ENCODE measurements at places on chromosomes 11 and 22.

GRCh38 chr11:11789735-11790369 is 51.9 kb upstream of the USP47 start:
- no peak for DNase-seq

GRCh38 chr11:111538407-111539114 is 2.0 kb upstream of the LAYN start:
- DNase-seq: no peak

- peak; percentile 60 for DNase-seq
Observed at GRCh38 chr11:19345848-19346681, 105.3 kb upstream of the E2F8 start.

DNA sequence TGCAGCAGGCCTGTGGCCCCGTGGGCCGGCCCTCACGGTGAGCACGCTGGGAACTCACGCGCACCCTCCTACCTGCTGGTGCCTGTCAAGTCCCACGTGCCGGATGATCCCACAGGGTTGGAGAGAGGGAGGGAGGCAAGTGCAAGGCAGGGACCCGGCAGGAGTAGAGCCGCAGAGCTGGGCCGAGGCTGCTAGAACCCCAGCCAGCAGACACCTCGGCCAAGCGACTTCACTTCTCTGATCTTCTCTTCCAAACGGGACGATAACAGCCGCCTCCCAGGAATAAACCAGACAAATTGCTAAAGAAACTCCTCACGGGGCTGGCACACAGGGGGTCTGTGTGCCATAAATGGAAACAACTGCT is 1232.8 kb downstream of the TBC1D22A start:
- DNase-seq: no peak

- DNase-seq: no peak
Observed at GRCh38 chr22:24028533-24028932, 17.4 kb downstream of the CABIN1 start.

GRCh38 chr11:101727451-101727850 is 143.6 kb upstream of the TRPC6 start:
- no peak for DNase-seq

- DNase-seq: no peak
Observed at GRCh38 chr11:88059326-88059725, 115.9 kb downstream of the RAB38 start.

- no peak for DNase-seq
Observed at GRCh38 chr11:101600924-101601323, 17.1 kb upstream of the TRPC6 start.

- peak; percentile 14 for DNase-seq
Observed at GRCh38 chr11:70671611-70672010, 273.3 kb downstream of the CTTN start.

DNA sequence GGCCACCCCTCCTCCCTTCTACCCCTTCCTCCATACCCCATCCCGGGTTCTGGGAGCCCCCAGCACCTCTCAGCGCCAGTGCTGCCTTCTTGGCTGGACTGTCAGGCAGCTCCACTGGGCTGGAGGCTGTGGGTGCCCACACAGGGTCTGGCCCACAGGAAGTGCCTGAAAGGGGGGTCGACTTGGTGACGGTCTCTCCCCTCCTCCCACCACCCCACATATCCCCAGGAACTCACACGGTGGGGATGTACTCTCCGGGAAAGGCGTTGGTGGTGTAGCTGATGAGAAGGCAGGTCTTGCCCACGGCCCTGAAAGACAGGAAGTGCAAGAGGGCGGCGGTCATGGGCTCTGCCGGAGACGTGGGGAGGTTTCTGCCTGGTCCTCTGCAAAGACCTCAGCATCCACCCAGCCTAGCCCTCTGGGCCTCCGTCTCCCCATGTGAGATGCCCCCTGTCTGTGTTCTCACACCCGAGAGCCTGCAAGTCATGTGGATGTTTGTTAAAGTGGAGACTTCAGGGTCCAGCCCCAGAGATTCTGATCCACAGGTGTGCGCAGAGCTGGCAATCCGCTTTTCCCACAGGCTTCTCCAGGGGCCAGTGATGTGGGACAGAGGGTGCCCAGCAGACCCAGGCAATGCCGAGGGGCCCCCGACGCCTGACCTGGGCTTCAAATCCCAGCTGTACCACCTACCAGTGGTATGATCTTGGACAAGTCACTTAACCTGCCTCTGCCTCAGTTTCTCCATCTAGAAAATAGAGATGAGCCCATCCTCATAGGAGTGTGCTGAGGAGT is 2.5 kb downstream of the RAC2 start:
- DNase-seq: no peak

DNA sequence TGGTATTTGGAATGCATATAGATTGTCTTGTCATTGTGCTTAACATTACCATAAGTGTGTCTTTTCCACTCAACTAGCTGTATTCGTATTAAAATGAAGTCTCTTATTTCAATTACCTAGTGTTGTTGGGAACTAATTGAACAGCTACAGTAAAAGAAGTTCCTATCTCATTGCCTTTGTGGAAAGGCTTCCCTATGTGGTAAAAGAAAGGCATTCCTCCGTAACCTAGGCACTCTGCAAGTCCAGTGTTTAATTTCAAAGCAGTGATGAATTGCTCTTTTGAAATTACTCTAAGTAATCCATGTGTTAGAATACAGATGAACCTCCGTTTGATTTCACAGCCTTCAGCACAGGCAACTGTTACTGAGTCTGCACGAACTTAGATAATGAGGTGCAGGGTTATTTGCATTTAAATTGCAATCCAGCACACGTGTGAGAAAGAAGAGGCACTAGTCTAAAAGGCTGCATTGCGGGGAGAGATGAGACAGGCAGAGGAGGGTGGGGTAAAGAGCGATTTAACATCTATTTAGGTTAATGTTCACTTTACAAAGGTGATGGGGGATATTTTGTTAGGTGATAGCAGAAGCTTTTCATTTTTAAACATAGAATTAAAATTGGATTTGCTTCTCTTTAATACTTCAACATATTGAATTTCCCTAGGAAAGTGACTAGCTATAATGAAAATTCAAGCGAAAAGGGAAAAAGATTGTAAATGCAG is 25.0 kb upstream of the CRTAM start:
- DNase-seq: no peak

- DNase-seq: no peak
Observed at GRCh38 chr11:77375107-77375506, 73.6 kb upstream of the GDPD4 start.

DNA sequence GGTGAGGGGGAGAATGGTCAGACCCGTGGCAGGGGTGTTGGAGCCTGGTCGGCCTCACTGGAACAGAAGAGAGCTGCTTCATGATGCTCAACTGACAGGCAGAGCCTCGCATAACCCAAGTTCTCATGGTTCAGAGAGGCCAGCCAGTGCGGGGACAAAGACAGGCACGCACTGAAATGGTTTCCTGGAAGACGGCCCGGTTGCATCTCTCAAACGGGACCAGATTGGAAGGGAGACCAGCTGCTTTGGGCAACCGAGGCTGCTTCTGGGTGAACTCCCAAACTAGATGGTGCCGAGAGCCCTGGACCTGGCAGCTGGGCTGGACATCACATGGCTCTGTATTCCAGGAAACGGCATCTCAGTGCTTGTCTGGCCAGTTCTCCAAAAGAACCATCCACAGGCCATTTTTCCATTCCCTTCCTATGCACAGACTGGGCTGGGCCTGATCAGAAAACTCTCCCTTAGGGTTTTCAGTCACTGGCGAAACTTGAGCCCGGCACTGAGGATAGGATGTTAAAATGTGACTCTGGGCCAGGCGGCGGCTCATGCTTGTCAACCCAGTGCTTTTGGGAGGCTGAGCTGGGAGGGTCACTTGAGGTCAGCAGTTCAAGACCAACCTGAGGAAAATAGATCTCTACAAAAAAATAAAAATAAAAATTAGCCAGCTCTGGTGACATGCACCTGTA is 80.1 kb upstream of the PRODH start:
- peak; percentile 11 for DNase-seq

DNA sequence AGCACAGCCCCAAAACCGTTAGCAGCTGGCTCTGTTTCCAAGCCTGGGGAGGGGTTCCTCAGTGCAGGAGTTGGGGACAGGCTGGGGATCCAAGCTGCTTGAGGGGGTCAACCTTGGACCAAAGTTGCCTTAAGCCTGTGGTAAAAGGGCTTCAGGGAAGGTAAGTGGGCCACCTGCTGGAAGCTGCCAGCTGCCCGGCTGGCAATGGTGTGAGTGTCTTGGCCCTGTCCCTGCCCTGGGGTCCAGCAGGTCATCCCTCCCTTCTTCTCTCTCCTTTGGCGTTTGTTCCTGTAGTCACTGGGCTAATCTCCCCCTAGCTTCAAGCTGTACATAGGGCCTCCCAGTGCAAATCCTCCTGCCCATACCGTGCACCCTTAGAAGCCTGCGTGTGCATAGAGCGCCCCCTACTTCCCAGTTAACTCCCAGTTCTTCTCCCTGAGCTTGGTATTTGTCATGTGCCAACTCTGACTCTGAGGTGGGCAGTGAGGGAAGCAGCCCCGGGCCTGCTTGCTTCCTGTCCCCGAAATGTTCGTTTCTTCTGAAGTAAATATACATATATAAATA is 4.4 kb downstream of the TMEM258 start:
- DNase-seq: no peak

- DNase-seq: no peak
Observed at GRCh38 chr11:21564833-21565682, 627.8 kb upstream of the ANO5 start.

DNA sequence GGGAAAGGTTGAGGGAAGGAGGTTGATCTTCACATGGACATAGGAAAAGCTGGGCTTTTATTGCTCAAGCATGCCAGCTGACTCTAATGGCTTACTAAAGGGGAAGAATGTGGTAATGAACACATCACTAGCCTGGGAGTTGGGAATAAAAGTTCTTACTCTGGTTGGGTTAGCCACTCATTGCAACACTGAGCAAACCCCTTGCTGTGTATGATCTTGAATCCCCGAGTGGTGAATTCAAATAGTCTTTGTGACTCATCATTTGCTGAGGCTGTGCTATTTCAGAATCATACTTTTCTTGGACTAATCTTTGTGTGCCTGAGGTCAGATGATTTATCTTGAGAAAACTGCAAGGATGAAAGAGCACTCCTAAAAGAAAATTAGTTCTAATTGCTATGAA is 304.1 kb upstream of the ANO5 start:
- no peak for DNase-seq

GRCh38 chr11:19644316-19644715 is 68.3 kb upstream of the NAV2 start:
- no peak for DNase-seq

GRCh38 chr11:845872-846495 is 3.3 kb downstream of the TSPAN4 start:
- DNase-seq: no peak

DNA sequence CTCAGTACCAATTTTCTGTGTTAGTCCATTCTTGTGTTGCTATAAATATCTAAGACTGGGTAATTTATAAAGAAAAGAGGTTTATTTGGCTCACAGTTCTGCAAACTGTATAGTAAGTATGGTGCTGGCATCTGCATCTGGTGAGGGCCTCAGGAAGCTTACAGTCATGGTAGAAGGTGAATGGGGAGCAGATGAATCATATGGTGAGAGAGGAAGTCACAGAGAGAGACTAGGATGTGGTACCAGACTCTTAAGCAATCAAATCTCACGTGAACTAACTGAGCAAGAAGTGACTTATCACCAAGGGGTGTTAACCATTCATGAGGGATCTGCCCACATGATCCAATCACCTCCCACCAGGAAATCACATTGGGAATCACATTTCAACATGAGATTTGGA is 60.8 kb upstream of the ZBED5 start:
- no peak for DNase-seq

DNA sequence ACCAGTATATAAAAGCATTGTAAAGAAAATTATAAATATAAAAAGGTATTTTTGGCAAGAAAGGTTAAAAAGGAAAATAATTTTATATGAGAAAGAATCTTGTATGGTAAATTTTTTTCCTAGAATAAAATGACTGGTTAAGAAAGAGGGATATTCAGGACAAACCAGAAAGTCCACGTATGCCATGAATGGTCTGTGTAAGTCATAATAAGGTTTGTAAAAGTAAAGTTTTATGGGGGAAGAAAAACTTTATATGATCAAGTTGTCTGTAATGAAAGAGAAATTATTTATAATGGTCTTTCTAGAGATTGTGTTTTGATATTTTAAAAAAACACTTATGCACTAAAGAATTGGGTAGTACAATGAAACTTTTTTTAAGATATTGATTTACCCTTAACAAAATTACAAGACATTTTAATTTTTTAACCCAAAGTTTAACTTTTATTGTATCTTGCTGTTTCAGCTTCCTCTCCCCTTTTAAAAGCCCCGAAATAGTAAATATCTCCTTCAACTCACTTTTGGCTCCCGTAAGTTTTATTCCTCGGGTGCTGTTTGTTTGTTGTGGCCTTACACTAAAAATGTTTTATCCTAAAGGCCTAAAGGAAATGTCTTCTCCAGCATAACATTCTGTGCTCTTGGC is 47.7 kb downstream of the AMOTL1 start:
- DNase-seq: no peak

GRCh38 chr11:81301166-81301830 is 1432.4 kb downstream of the FAM181B start:
- no peak for DNase-seq

GRCh38 chr11:25576320-25576719 is 755.6 kb upstream of the ANO3 start:
- no peak for DNase-seq

DNA sequence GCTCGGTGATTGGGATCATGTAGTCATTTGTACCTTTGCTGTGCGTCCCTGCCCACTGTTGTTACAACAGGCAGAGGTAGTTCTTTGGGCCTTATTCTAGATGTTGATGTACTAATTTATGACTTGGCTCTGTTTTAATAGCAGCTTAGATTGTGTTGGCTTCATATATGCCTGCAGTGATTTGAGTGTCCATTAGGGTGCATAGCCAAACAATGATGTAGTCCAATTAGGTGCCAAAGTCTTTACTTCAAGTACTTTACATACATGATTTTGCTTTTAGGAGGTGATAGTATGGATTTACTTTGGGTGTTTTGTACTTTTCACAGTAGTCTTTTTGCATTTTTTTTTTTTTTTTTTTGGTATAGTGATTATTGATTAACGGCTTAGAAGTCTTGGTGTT is 46.4 kb downstream of the PPP6R3 start:
- DNase-seq: no peak

DNA sequence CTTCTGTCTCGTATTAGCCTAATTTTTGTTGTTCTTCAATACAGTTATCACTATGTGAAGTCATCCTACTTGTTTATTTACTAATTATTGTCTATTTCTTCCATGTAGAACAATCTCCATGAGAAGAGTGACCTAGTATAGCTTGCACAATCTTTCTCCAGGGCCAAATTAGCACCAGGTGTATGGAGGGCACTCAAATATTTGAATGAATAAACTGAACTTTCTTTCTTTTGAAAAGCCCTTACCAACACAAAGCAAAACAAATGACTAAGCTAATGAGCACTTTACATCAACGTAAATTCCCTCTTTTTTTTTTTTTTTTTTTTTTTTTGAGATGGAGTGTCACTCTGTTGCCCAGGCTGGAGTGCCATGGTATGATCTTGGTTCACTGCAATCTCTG is 34.2 kb downstream of the ABTB2 start:
- DNase-seq: no peak

DNA sequence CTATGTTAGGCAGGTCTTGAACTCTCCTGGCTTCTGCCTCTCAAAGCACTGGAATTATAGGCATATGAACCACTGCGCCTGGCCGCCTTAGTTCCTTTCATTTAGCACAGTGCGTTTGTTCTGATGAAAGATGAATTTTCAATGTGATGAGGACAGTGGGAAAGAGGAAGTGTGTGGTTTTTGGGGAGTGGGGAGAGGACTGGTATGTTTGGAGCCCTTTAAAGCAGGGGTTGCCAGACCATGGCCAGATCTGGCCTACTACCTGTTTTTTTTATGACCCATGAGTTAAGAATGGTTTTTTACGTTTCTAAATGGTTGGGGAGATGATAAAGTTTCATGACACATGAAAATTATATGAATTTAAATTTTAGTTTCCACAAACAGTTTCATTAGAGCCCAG is 12.5 kb downstream of the ATXN10 start:
- DNase-seq: no peak

Measured in C1 segment of cervical spinal cord (tissue), 14 donors.